ENCODE measurements at places on chromosomes 3 and 15.

- DNase-seq: no peak
These were observed 331.1 kb downstream of the C3orf38 start for GRCh38 chr3:88480822-88481221.

- no peak for DNase-seq
These were observed 100.2 kb upstream of the BOC start for GRCh38 chr3:113111011-113111707.

- no peak for DNase-seq
These were observed 55.5 kb downstream of the ST6GAL1 start for GRCh38 chr3:186985661-186986364.

- no peak for DNase-seq
These were observed 172.4 kb upstream of the ATP11B start for GRCh38 chr3:182620723-182621434.

DNA sequence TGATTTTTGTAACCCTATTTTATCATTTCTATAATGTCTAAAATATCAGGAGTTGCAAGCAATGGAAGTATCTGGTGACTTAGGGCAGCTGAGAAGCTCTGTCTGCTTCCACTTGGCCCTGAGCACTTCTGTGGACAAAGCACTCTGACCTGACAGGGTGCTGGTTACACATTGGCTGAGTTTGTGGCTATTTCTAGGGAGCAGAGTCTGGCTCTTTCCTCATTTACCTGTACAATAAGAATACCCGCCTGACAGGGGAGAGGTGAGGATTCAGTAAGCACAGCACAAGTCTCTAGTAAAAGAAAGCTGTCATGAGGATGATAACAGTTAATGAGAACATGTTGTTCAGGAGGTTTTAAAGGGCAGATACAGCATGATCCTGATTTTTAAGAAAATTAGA lies 33.3 kb upstream of the SPESP1 start:
- no peak for DNase-seq

DNA sequence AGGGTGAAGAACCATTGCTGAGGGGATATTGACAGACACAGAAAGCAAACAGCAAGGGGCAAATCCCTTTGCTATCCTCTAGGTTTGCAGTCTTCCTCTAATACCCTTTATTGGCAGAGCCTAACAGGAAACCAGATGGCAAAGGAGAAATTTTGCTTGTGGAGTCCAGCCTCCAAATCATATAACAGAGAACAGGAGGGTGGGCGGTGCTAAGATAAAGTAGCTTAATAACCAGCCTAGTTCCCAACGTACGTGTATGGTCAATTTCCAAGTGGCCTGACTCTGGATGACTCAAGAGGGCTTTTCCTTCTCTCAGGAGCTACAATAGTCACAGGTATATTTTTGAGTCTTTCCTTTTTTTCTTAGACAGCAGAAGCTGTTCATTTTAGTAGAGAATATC lies 404.5 kb downstream of the PDCD6IP start:
- no peak for DNase-seq

GRCh38 chr3:23916152-23916885 lies 471 bp downstream of the NKIRAS1 start:
- no peak for DNase-seq

DNA sequence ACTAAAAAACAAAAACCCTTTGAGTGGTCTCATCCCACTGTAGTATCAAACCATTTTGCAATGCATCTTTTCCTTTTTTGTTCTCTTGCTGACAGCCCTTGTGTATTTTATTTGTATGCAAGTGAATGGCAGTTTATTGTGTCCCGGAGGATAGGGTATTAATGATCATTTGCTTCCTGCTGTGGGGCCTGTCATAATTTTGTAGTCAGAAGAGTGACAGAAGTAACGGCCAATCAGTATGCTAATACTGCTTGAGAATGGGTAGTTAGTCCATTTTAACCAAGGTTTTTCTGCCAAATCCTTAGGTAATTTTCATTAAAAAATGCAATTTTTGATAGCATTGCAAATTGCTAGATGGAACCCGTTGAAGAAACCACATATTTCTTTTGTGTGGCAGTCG lies 75.5 kb upstream of the PLSCR5 start:
- no peak for DNase-seq

All from NCI-H774 (cell line).